NCI-H524 treated with DMSO at 0.1 percent for 48 hours (cell line): ENCODE measurements at places on chromosomes 3 and 15.

DNA sequence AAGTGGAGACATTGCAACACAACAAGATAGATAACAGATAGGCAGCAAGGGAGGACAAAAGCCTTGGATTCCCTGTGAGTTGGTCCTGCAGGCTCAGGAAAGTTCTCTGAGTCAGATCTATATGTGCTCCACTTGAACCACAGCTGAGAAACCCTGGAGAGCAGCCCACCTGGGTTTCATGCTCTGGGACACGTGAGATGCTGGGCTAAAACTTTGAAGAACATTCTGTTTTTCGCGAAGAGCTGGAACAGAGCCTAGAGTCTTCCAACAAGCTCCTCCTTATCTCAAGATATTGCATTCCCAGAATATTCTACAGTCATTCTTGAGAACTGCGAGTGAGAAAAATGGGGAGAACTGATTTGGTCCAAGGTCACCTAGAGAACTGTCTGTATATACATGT lies 583.0 kb upstream of the ROBO1 start:
- DNase-seq: no peak

DNA sequence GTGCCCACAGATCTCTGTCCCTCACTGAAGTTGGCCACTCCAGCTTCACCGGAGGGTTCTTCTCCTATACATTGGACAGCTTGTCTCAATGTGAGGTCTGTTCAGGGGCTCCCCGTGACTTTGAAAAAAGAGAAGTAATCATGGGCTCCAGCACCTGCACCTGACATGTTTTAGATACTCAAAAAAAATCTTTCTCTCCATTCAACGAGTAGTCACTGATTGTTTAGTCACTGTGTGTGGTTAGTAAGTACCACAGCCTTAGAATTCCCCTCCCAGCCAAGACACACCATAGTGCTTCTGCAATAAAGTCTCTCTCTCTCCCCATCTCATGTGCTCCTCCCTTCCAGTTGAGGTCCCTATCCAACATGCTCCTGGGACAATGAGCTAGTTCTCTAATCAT lies 18.6 kb downstream of the CCR9 start:
- no peak for DNase-seq

DNA sequence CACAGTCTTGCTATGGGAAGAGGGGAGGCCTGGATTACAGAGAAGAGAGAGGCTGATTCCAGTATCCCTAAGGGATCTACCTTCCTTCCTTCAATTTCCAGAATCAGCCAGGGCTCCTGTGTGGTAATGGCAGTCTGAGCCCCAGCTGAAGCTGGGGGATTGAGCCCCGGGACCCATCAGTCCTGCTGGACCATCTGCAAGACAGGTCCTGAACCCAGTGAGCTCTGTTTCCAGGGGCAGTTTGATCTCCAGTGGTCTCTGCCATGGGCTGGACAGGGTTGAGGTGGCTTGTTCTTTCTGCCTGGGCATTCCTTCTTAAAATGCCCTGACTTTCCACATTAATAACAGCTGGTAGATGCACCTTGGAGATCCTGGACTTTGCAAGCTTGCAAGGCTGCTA lies 685.2 kb downstream of the TBL1XR1 start:
- DNase-seq: no peak

GRCh38 chr15:101639667-101640066 lies 12.5 kb downstream of the TM2D3 start:
- DNase-seq: no peak

- DNase-seq: no peak
These were observed 1554.9 kb downstream of the SI start for GRCh38 chr3:163523375-163523774.

DNA sequence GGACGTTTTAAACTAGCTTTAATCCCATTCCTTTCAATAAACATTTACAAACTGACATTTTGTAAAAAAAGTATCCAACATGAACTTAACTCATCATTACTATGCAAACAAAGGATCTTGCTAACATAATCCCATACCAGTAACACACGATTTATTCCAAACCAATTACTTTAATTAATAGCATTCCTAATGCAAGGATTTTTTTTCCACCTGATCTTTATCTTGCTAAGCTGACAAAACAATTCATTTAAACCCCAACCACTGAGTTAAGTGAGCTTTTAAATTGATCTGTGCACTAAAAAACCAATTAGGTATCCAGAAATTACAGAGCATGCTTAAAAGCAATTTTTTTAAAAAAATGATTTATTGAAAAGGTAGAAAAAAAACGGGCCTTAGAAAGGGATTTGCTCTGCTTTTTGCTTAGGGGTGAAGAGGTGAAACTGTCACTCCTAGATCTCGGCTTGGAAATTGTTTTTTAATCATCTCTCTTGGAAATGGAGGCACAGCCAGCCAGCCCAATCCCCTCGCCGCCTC lies 1.2 kb downstream of the SH3BP5 start:
- DNase-seq: no peak

GRCh38 chr3:156668073-156668763 lies 6.2 kb upstream of the TIPARP start:
- no peak for DNase-seq

GRCh38 chr3:128368626-128369025 lies 98.1 kb downstream of the DNAJB8 start:
- no peak for DNase-seq

- DNase-seq: no peak
These were observed 187.3 kb downstream of the TIGIT start for GRCh38 chr3:114481113-114481512.

DNA sequence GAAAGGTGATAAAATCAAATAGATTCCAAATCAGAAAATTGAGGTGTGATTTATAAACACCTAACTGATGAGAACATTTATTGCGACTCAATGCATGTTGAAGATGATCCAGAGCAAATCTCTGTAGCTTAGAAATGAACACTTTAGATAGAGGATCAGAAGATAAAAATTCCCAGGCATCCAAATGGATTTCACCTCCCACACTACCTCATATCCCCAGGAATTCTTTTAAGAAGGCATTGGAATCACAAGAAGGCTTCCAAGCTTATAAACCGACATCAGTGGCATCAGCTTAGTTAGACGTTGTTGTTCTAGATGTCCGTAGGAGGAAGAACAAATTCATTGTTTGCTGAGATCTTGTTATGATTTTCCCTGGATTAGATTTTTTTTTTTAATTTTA lies 154.4 kb downstream of the EBLN2 start:
- DNase-seq: no peak

DNA sequence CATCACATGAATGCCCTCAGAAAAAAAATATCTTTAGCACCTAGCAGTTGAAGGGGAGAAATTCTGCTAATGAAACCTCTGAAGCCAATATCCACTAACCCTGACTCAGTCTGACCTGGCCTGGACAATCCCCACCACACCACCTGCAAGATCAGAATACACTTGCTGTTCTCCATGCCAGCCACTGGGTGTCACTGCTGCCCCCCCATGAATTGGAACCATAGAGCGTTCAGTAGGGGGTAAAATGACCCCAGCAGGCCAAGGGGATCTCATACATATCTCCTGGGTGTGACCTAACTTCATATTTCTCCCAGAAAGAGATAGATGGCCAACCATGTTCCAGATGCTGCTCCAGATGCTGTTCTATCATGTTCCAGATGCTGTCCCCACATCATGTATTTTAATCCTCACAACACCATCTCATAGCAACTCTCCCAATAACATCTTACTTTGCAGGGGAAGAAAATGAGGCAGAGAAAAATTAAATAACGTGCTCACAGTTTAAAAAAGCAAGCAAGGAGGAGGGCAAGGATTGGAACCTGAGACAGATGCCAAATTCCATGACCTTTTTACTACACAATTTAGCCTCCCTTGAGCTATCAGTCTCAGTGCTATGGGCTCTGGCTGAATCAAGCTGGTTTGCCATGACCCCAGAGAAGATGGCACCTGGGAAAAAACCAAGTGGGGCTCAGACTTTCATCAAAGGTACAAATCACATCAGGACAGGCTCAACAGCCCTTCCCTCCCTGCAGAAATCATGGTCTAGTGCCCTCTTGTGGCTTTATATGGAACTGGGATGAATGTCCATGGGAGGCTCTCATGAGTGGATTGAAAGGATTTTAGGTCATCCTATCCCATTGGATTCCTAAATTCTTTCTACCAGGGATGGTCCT lies 12.4 kb downstream of the NTRK3 start:
- DNase-seq: peak; percentile 13

DNA sequence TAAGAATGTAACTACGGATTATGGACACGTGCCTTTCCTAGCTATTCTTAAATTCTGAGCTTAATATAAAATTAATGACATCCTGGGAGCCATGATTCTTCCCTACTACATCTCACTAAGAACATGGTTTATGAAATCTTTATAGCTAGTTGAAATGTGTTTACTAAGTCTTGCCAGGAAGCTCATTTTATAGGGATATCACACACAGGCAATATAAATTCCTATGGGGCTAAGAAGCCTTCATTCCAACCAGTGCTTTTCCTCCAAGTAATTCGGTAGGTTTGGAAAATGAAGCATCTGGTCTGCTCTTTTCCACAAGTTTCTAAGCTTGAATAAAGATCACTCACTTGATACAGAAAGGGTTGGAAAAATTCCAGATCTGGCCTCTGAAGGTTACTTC lies 802.6 kb downstream of the FHIT start:
- no peak for DNase-seq
